Caki2 (cell line): ENCODE measurements at places on chromosomes 2 and 18.

DNA sequence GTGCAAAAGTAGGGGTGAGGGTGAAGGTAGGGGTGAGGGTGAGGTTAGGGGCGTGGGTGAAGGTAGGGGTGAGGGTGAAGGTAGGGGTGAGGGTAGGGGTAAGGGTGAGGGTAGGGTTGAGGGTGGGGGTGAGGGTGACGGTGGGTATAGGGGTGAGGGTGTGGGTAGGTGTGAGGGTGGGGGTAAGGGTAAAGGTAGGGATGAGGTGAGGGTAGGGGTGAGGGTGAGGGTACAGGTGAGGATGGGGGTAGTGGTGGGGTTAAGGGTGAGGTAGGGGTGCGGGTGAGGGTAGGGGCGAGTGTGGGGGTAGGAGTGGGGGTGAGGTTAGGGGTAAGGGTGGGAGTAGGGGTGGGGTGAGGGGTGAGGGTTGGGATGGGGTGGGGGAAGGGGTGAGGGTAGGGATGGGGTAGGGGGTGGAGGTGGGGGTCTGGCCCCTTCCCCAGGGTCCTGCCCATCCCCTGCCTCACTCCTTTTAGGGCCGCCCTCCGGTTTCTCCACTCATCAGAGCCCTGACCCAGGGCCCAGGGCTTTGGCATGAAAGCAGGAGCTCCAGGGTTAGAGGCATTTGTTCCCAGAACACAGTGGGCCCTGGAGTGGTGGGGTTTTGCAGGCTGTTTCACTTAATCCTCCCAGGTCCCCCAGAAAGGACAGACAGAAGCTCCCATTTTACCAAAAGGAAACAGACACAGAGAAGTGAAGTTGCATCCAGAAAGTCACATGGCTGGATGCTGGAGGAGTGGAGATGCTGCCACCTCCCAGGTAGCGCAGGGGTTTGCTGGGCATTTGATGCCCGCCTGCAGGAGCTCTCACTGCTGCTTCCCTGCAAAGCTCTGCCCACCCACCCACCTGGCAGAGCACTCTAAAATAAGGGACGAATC is 26.9 kb downstream of the SNORC start:
- no peak for DNase-seq

- no peak for DNase-seq
These were observed 44.2 kb downstream of the DPYSL5 start for GRCh38 chr2:26892133-26892532.

- no peak for DNase-seq
These were observed 128.1 kb upstream of the NPAS2 start for GRCh38 chr2:100691846-100692245.

GRCh38 chr18:2822213-2822921 is 24.4 kb upstream of the EMILIN2 start:
- no peak for DNase-seq

GRCh38 chr2:16275661-16276060 is 335.3 kb downstream of the MYCN start:
- no peak for DNase-seq
